Central memory CD4-positive, alpha-beta T cell (primary cell): ENCODE measurements at places on chromosomes 7 and 10.

GRCh38 chr7:12607134-12607533 lies 36.6 kb downstream of the SCIN start:
- no peak for DNase-seq

- no peak for DNase-seq
These were observed 923 bp downstream of the TRIL start for GRCh38 chr7:28957064-28957750.

GRCh38 chr10:24418532-24418931 lies 209.6 kb downstream of the KIAA1217 start:
- DNase-seq: no peak

GRCh38 chr7:159098811-159099655 lies 45.6 kb downstream of the VIPR2 start:
- DNase-seq: no peak

DNA sequence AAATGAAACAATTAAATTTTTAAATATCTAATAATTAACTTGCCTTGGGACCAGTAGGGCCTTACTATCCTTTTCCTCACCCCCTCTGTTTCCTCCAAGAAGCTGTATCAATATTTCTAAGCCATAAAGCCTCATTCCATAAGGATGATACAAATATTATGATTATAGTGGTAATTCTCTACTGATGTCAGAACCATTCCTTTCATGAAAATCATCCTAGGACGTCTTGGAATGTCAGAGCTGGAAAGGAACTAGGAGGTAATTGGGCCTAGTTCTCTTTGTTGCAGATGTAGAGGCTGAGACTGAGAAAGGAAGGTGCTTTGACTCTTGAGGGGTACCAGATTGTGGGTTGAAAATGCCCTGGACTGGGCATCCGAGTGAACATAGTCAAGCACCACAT lies 766.7 kb upstream of the GHITM start:
- DNase-seq: no peak

DNA sequence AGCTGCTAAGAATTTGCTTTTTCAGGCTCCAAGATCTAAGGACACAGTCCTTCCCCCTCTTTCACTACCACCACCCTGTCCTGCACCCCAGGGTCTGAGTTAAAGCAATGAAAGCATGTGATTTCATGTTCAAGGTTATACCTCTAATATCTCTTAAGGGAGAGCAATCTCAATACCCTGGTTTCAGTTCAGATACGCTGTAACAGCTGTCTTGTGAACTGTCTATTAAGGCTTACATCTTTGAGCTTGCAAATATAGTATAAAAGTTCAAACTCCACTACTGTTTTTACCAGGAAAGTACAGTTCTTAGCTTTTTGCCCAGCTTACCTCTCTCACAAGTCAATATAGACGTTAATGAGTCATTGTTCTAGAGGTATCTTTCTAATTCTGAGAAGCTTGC lies 2.6 kb downstream of the CPVL start:
- no peak for DNase-seq

- no peak for DNase-seq
These were observed 34.0 kb upstream of the PAPSS2 start for GRCh38 chr10:87625661-87626060.

DNA sequence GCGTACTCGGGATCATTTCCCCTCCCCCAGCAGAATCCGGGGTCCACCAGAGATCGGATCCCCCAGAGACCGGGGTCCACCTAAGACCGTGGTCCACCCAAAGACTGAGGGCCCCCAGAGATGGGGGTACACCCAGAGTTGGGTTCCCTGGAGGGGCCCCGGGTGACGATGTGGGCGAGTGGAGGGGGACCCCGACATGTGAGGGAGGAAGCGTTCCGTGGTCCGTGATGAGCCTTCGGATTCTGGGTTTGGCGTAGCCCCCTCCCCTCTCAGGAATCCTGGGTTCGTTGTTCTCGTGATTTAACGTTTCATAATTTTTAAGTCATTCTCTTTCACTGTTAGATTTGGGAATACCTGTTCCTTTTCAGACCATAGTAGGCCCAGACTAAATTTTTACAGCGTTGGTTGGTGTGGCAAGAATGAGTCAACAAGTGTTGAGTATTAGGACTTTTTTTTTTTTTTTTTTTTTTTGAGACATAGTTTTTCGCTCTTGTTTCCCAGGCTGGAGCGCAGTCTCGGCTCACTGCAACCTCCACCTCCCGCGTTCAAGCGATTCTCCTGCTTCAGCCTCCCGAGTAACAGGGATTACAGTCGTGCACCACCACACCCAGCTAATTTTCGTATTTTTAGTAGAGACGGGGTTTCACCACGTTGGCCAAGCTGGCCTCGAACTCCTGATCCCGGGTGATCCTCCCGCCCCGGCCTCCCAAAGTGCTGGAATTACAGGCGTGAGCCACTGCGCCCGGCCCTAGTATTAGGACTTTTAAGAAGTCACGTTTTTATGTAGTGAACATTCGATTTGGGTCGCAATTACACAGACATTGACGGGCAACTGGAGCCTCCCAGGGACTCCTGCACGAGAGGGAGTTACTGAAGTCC lies 672 bp downstream of the GTPBP4 start:
- no peak for DNase-seq

DNA sequence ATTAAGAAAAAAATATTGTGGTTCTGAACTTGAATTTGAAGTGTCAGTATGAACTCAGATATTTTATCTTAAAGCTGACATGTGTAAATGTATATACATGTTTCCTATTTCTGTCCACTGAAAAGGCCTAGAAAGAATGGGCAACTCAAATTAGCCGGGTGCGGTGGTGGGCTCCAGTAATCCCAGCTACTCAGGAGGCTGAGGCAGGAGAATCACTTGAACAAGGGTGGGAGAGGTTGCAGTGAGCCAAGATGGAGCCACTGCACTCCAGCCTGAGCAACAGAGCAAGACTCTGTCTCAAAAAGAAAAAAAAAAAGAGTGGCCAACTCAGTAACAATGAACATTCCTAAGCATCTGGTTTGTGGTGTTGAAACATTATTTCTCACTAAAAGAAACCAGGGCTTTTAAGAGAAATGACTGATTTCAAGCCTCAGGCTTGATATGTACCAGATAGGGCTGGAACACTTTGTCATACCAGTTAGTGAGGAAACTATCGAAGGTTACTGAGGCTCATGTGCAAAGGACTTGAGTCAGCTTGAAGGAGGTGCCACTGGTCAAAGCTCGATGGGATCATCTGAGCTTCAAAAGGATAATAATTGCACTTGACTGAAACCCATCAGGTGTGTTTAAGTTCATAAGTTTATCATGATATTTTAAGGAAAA lies 40.5 kb downstream of the AOAH start:
- no peak for DNase-seq

DNA sequence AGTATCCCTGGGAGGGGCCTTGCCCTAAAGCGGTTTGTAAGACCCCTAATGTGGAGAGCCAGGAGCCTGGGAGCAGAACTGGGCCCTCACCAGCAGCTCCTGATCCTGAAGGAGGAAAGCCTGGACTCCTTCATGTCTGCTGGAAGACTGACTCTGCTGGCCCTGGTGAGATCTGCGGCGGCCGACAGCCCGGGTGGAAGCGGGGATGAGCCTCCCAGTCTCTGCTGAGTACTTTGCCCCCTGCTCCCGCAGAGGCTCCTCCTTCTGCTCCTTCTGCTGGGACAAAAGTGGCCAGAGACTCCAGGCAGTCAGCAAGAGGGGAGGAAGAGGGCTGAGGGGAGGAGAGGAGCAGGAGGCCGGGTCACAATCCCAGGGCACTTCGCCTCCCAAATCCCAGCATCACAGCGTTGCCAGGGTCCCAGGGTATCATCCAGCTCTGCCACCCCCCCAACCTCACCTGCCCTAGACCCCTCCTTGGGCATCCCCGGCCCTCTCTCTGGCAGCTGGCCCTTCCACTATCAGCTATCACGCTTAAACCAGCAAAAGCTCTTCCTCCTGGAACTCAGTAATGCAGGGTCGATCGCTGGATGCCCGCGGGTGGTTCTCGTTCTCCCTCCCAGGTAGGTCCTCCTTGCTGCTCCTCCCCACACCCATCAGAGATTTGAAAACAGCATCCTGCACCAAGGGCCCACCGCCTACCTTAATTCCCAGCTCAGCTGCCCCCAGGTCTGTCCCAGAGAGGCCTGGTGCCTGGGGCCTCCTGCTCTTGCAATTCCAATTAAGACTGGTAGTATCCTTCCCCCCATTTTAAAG lies 7.9 kb downstream of the TBATA start:
- no peak for DNase-seq

GRCh38 chr10:88106366-88106765 lies 242.9 kb downstream of the PTEN start:
- no peak for DNase-seq

DNA sequence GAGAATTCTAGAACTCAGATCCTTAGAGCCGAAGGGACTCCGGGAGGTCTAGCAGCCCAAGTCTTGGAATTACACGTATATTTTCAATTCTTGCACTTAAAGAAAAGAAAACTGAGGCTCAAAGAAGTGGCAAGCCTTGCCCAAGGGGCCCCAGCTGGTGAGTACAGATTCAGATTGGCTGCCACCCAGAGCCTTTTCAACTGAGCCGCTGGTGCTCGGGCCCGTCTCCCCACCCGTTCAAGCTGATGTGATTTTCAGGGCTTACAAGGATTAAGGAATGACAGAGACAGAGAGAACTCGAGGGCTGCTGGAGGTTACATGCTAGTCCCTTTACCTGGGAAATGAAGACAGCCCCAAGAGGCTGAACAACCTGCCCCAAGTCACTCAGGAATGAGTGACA lies 117.8 kb downstream of the ABLIM1 start:
- DNase-seq: no peak
